ENCODE measurements at places on chromosomes 5 and 9.

- DNase-seq = no peak
Measured at GRCh38 chr9:87011551-87011950, 64.2 kb upstream of the GAS1 start.

- no peak for DNase-seq
Measured at GRCh38 chr5:10622810-10623209, 58.9 kb downstream of the ANKRD33B start.

GRCh38 chr9:114266969-114267368, 55.9 kb upstream of the ORM1 start:
- no peak for DNase-seq

GRCh38 chr9:69649566-69650250, 22.5 kb downstream of the APBA1 start:
- no peak for DNase-seq

DNA sequence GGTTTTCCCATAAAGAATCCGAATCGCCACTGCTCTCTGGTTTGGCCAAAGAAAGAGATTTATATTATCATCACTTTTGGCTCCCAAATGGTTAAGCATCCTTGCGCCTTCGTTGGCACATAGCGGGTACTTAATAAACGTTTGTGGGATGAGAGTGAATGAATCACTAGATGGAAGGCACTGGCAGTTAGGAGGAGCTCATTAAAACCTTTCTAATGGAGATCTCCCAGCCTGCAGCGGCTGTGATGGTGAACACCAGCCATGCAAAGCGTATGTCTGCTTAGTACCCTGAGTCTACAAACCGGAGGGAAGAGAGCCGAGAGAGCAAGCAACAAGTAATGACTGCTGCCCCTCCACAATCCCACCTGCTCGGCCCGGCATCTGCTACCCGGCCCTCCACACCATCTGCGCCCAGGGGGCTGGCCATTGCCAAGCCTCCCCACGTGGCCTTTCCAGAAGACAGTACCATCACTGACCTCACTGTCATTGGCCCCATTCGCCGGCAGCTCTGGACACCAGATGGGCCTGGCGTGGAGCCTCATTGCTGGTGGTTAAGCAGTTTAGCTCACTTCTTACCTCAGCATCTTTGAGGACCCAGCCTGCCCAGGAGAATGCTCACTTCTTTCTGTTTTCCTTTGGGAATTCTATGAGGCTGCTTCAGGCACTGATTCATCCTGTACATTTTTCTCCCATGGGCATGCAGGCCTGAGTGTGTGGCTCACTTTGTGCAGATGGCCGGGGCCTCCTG, 39.3 kb upstream of the ANKRD33B start:
- DNase-seq = peak; percentile 82

- DNase-seq = no peak
Measured at GRCh38 chr9:129108805-129109536, 1.6 kb downstream of the CRAT start.

GRCh38 chr5:69079556-69079955, 14.3 kb upstream of the SLC30A5 start:
- DNase-seq = no peak

DNA sequence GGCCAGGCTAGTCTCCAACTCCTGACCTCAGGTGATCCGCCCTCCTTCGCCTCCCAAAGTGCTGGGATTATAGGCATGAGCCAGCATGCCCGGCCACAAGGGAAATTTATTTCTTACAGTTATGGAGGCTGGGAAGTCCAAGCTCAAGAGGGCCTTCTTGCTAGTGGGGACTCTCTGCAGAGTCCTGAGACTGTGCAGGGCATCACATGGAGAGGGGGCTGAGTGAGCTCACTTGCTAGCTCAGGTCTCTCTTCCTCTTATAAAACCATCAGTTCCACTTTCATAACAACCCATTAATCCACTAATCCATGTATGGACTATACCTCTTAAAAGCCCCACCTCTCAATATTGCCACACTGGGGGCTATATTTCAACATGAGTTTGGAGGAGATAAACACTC, 5.1 kb upstream of the SPIN1 start:
- no peak for DNase-seq

GRCh38 chr9:101486693-101487442, 46.8 kb upstream of the RNF20 start:
- peak; percentile 89 for DNase-seq
